Stimulated activated CD8-positive, alpha-beta memory T cell treated with anti-CD3 and anti-CD28 coated beads, Interleukin-7, amount 100 ng/mL, for 48 hours (primary cell): ENCODE measurements at places on chromosomes 12 and 14.
A peak's percentile ranks its signal among the peaks of the same experiment; 100 is the strongest.

DNA sequence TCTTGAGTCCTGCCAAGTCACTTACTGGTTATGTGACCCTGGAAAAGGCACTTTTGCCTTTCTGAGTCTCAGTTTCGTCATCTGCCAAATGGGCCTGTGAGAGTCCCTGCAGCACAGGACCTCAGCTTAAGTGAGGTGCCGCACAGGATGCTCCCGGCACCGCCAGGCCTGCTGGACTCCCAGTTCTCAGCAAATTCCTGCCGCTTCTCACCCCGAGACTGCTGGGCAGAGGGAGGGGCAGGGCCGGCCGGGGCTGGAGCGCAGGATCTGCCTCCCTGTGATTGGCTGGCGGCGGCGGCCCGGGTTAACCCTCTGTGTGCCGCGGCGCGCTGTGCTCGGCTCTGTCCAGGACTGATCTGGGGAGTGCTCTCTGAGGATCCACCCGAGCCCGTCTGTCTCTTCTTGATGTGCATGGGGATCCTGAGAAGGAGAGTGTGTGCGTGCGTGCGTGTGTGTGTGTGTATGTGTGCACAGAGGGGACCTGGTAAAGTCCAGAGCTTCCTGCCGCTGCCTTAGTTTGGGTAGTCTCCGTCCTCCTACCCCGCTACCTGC, 8.6 kb downstream of the SETD1B start:
- no peak for DNase-seq

GRCh38 chr12:75717902-75718301, 206.5 kb upstream of the KRR1 start:
- no peak for DNase-seq

DNA sequence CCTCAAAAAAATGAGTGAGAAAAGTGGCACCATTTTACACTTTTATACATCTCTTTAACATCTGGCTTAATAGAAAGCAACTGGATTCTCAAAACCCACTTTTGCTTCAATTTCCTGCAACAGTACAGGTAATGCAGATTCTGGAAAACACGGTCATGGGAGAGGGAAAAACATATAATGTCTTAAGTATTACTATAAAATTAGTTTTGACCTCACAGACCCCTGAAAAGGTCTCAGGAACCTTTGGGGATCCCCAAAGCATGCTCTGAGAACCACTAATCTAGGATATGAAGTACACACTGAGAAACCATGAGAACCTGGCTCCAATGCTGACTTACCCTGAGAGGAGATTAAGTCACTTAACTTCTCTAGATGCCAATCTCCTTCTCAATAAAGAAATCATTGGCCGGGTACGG, 64.7 kb downstream of the PPP2R5E start:
- peak; percentile 28 for DNase-seq

- no peak for DNase-seq
These were observed 871.1 kb upstream of the MGAT4C start for GRCh38 chr12:87127272-87127671.

DNA sequence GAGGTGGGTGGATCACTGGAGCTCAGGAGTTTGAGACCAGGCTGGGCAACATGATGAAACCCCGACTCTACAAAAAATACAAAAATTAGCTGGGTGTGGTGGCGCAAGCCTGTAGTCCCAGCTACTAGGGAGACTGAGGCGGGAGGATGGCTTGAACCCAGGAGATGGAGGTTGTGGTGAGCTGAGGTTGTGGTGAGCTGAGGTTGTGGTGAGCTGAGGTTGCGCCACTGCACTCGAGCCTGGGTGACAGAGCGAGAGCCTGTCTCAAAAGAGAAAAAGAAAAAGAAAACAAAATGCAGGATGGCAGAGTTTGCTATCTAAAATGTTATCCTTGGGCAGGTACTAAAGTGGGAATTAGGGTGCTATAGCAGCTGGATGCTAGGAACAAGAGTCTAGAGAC, 10.8 kb upstream of the GPRC5A start:
- no peak for DNase-seq

- no peak for DNase-seq
These were observed 396 bp downstream of the FERMT2 start for GRCh38 chr14:52950410-52950897.

DNA sequence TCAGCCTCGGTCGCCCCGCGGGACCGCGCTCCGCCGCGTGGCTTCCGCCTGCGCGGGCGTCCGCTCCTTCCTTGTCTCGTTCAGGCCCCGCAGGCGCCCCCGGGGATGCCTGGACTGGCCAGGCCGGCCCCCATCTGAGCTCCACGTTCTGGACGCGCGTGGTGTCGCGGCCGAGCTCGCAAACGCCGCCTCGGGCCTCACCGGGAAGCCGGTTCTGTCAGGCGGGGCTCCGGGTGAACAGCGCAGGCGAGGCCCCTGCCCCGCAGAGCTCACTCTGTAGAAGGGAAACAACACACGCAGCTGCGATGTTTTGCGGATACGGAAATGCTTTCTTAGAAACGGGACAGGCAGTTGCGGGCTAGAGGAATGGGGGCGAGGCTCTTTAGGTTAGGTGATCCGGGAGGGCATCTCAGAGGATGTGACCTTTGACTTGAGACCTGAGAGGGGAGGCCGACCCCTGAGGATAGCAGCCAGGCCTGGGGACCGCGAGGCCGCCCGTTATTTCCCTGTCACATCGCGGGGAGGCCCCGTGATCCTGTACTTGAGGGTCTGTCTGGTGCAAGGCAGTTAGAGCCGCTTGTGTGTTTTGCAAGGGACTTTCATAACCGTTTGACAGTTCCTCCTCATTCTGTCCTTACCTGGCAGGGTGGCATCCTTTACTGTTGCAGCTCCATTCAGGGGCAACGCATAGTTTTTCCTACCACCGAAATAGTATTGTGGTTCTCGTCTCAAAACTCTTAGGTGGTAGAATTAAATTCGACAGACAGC, 584 bp downstream of the VRK1 start:
- no peak for DNase-seq

GRCh38 chr12:31773223-31773750, 44.5 kb upstream of the AMN1 start:
- no peak for DNase-seq

GRCh38 chr14:24713404-24713803, 79.4 kb upstream of the GZMB start:
- DNase-seq, result no peak

GRCh38 chr14:92143962-92144361, 22.2 kb downstream of the CPSF2 start:
- no peak for DNase-seq

DNA sequence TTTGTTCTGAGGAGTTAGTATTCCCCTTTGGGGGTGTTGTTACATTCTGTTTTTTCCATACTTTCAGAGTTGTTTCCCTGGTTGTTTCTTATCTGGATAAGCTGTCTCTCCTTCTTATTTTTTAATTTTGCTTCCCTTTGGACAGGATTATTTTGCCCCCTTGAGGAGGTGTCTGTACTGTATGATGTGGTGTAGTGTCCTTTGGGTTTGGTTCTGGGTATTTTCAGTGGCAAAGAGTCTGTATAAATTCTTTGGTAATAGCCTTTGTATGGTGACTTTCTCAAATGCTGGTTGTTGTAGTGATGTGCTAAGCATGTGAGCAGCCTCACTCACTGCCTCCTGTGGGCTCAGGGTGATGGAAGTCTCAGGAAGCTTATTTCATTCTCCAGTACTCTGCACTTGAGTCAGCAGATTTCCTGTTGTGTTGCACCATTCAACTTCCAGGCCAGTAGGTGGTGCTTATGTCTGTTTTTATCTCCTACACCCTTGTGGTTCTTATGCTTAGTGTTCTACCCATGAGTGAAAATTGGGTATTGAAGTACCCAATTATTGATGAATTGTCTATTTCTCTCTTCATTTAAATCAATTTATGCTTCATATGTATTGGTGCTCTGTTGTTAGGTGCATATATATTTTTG, 103.3 kb upstream of the PMCH start:
- no peak for DNase-seq

DNA sequence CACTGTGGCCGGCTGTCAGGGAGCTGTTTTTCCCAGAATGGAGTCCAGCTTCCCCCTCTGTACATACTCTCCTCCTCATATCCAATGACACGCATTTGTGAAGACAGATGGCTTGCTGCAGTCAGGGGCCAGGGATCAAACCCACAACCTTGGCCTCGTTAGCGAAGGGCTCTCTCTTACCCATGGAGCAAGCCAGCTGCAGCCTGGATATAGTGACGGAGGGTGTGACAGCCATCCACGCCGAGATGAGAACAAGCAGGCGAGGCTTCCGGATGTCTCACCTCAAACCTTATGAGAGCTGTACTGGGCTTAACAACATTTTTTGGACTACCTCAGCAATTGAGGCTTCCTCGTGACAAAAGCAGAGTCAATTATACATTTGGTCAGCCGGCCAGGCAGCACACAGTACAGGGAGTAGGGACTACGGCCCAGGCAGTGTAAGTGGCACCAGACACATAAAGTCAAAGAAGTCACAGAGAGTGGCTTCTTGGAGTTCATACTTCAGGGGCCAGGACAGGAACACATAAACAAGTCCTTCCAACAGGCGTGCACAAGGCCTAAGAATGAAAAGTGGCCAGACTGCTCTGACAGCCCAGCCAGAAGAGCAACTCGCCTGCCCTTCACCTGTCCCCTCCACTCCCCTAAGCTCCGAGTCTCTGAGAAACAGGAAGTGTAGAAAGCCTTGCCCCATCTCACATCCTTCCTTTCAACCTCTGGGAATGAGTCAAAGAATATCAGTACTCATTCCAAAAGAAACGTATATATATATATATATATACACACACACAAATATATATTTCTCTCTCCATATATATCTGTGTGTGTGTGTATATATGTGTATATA, 115.1 kb downstream of the TTC7B start:
- DNase-seq, result no peak

- DNase-seq, result no peak
These were observed 94.7 kb upstream of the OR4E1 start for GRCh38 chr14:21768116-21768874.

DNA sequence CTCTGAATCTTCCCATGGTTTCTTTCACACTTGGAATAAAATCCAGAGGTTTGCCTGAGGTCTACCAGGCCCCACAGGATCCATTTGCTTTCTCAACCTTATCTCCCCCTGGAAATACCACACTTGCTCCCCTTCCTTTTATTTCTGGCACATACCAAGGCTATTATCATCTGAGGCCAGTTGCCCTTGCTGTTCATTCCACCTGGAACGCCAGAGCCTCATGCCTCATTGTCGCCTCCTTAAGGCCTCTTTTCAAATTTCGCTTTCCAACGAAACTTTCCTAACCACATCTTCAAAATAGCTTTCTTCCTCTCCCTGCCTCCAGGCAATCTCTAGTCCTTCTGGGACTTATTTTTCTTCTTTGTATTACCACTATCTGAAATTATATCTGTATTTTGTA, 11.2 kb upstream of the LRIG3 start:
- no peak for DNase-seq

GRCh38 chr12:31944299-31944698, 14.9 kb upstream of the RESF1 start:
- DNase-seq, result no peak

DNA sequence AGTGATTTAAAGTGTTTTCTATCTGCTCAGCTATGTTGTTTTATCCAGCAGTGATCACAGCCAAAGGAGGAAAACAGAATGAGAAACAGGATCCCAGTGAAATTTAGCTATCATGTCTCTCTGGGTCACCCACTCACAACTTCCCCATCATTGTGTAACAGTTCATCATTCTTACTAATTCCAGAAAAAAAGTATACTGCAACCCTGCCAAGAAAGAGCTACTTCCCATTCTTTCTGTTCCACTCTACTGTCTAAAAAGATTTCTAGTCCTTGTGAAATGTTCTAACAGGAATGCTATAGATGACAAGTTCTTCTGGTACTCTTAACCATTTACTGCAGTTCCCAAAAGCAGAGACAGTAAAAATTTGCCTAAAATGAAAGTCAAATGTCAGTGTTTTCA, 39.2 kb upstream of the CD163 start:
- no peak for DNase-seq

DNA sequence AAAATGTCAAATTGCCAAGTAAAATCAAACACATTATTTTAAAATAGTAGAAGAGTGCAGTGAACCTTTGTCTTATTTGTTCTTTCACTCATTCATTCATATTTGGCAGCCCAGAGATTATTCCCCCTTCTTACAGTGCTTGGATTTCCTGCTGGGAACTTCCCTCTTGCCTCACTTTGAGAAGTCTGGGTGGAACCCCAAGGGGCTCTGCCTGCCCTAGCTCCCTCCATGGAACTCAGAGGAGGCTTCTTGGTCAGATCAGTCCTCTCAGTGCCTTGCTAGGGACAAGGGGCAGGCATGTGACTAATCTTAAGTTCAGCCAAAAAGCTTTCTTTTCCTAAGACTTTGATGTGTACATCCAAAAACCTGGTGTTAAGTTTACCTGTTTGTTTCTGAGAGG, 84.7 kb upstream of the OVCH1 start:
- no peak for DNase-seq

- DNase-seq, result no peak
These were observed 170.0 kb upstream of the SLC16A7 start for GRCh38 chr12:59425798-59426197.

DNA sequence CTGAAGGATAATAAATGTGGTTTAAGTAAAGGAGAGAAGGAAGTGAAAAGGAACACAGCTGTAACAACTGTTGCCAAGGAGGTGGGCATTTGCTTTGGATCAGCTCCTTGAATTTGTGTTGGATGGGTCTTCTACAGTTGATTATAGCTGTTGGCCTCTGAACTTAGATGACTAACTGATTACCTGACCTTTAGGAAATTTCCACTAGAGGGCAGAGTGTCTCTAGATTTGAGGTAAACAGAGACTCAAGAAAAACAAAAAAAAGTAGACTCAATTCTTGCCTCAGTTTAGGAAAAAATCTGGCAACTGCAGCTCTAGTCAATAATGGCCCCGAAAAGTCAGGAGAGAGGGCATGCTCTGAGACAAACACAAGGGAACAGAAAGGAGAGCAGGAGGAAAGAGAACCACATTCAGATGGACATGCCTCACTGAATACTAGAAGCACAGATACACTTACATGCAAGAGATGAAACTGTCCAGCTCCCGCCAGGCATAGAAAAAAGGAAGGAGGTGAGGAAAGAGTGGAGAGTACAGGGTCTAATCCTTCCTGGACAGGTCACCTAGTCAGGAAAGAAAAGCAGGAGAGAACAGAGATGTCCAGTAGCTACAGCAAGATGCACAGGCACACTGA, 20.6 kb downstream of the COX14 start:
- DNase-seq, result no peak

DNA sequence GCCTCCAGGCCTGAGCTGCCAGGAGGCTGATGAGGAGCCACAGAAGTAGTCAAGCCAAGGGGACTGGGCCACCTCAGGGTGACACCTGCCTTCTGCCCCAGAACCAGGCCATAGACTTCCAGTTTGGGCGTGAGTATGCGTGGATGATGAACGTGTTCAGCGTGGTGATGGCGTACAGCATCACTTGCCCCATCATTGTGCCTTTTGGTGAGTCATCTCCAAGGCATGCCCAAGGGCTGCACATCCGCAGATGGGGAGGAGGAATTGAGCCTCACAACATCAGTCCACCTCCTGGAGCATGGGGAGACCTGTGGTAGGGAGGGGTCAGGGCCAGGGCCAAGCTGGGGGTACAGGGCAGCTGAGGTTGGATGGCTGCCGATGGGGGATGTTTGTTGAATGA, 22.3 kb downstream of the NGB start:
- DNase-seq, result no peak

- no peak for DNase-seq
These were observed 184.4 kb downstream of the TMEM132D start for GRCh38 chr12:129719416-129719815.
